ENCODE measurements at places on chromosomes 3 and 15.

- DNase-seq = no peak
These were observed 153.4 kb upstream of the UMPS start for GRCh38 chr3:124576565-124577493.

GRCh38 chr3:27749643-27750042 is 27.5 kb upstream of the EOMES start:
- no peak for DNase-seq

- DNase-seq = no peak
These were observed 8.3 kb upstream of the ATP8B4 start for GRCh38 chr15:50127255-50127777.

DNA sequence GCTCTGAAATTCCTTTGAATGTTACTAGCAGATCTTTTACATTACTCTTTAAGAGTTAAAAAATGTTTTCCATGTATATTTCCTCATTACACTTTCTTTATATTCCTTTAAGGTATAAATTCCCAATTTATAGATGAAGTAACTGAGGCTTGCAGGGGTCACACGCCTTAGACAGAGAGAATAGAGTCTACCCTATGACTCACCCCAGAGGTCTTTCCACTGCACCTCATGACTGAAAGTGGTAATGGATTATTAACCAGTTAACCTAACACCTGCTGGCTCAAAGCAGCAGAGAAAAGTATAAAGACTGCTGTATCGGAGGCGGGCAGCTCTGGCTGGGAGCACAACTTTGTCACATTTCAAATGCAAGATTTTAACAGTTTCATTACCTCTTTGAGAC is 37.7 kb downstream of the LDHAL6B start:
- peak; percentile 60 for DNase-seq

- DNase-seq = no peak
These were observed 21.3 kb upstream of the RSL24D1 start for GRCh38 chr15:55218056-55218455.
